ENCODE measurements at places on chromosomes 1 and 21. TPM values are rescaled to one million over a fixed set of nuclear protein-coding genes. Genes with fewer than 3 reads are reported as not detected.

The NDUFV3 gene
- total RNA-seq: 38.5 TPM

The PTGS2 gene
- 30.4 TPM for total RNA-seq

The ITLN2 gene
- total RNA-seq: 44.1 TPM

The LRRC40 gene
- total RNA-seq: 10.3 TPM

The NUP210L gene
- 2.1 TPM for total RNA-seq

The CELSR2 gene
- 7.4 TPM for total RNA-seq

The IFI44 gene
- total RNA-seq: 63.2 TPM

The ZNF695 gene
- total RNA-seq: not detected

The TENT5C gene
- total RNA-seq: 13.7 TPM

The RYR2 gene
- total RNA-seq: 7.8 TPM

The HS2ST1 gene
- total RNA-seq: 19.9 TPM

The ST6GALNAC3 gene
- 5.6 TPM for total RNA-seq

DNA sequence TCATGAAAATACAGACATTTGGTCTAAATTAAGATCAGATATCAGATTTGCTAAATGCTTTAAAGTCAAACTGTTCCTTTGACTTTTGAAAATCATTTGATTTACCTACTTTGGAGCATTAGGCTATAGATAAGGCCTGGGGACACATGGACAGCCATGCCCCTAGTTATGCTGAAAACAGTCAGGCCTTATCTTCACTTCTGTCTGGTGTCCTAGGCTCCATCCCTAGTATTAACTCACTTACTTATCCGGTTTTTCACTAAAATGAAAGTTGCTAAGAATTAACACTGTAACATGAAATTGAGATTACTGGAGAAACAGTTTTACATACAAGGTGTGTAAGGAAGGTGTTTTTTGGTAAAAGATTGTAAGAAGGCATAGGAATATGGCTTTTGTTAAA, 4.5 kb upstream of the CATSPERE start:
- no peak for DNase-seq
- no peaks in the 10 kb centered on the region for H3K36me3 ChIP-seq
- H3K4me1 ChIP-seq: peaks cover 5% of the 10 kb centered on the region

- no peak overlapping the region for H3K27ac ChIP-seq
- no peak for DNase-seq
- H3K4me3 ChIP-seq: no peak overlapping the region
- no peaks in the 10 kb centered on the region for H3K36me3 ChIP-seq
- H3K4me1 ChIP-seq: no peaks in the 10 kb centered on the region
These were observed 555.4 kb downstream of the NPHP4 start for GRCh38 chr1:5436808-5437207.

DNA sequence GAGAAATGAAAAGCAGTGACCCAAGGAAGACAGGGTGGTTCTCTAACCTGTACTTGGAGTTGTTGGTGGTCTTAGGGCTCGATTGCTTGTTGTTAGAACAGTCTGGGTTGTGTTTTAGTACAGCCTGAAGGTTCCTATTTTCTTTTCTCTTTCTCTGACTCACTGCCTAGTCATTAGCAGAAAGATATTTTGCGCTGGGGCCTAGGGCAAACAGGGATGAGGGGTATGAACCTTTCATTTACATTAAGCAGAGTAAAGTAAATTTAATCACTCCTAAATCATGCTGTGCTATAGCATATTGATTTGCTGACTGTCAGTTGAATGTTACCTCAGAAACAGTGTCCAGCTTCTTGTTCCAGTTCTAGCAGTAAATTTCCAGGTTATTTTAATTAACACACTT, 197.2 kb downstream of the RWDD3 start:
- H3K4me1 ChIP-seq: no peaks in the 10 kb centered on the region
- H3K27me3 ChIP-seq: no peaks in the 10 kb centered on the region
- H3K36me3 ChIP-seq: no peaks in the 10 kb centered on the region
- DNase-seq: no peak
- H3K4me3 ChIP-seq: no peak overlapping the region
- no peak overlapping the region for H3K27ac ChIP-seq

DNA sequence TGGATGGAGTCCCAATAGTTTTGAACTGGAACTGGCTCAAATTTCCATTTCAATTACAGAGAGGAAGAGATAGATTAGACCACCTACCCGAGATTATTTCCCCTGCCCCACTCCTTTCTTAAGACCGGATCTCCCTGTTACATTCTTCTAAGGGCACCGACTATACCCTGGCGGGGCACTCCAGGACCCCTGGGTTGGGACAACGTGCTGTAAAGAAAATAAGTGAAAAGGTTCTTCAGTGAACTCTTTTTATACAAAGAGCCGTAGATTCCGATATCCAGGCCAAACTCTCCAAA, 6.7 kb downstream of the NR5A2 start:
- DNase-seq: no peak
- no peak overlapping the region for H3K4me3 ChIP-seq
- H3K27me3 ChIP-seq: peaks cover 95% of the 10 kb centered on the region
- no peak overlapping the region for H3K27ac ChIP-seq
- H3K36me3 ChIP-seq: no peaks in the 10 kb centered on the region

DNA sequence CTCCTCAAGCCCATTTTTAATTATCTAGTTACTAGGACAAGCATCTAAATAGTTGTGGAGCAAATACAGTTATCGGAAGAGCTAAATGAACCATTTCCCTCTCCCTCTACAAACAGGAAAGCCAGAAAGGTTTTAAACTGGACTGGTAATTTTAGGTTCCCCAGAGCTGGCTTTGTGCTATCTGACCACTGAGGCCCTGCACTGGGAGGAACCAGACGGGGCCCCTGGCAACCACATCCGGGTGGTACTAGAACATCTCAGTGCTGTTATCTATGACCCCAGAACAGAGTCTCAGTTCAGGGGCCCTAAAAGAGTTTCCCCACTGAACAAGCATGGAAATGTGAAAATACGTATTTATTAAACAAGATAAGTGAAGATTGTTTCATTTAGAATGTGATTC, 7.7 kb upstream of the RSPH1 start:
- no peak for DNase-seq
- H3K4me3 ChIP-seq: no peak overlapping the region
- no peaks in the 10 kb centered on the region for H3K4me1 ChIP-seq
- no peaks in the 10 kb centered on the region for H3K36me3 ChIP-seq

GRCh38 chr1:240803151-240803550, 191.2 kb upstream of the GREM2 start:
- no peak for DNase-seq
- H3K27ac ChIP-seq: no peak overlapping the region
- H3K4me3 ChIP-seq: no peak overlapping the region
- no peaks in the 10 kb centered on the region for H3K4me1 ChIP-seq

GRCh38 chr1:165885305-165885694, 57.9 kb downstream of the UCK2 start:
- DNase-seq: no peak
- H3K27ac ChIP-seq: no peak overlapping the region
- H3K4me1 ChIP-seq: peaks cover 10% of the 10 kb centered on the region
- no peaks in the 10 kb centered on the region for H3K27me3 ChIP-seq
- no peak overlapping the region for H3K4me3 ChIP-seq

GRCh38 chr1:41464885-41465284, 19.6 kb downstream of the EDN2 start:
- no peak overlapping the region for H3K4me3 ChIP-seq
- DNase-seq: no peak
- no peaks in the 10 kb centered on the region for H3K27me3 ChIP-seq
- H3K36me3 ChIP-seq: no peaks in the 10 kb centered on the region
- H3K27ac ChIP-seq: no peak overlapping the region

GRCh38 chr1:5220421-5220820, 566.0 kb downstream of the AJAP1 start:
- no peak overlapping the region for H3K27ac ChIP-seq
- DNase-seq: no peak
- no peaks in the 10 kb centered on the region for H3K27me3 ChIP-seq
- H3K4me3 ChIP-seq: no peak overlapping the region
- H3K36me3 ChIP-seq: no peaks in the 10 kb centered on the region
- no peaks in the 10 kb centered on the region for H3K4me1 ChIP-seq

DNA sequence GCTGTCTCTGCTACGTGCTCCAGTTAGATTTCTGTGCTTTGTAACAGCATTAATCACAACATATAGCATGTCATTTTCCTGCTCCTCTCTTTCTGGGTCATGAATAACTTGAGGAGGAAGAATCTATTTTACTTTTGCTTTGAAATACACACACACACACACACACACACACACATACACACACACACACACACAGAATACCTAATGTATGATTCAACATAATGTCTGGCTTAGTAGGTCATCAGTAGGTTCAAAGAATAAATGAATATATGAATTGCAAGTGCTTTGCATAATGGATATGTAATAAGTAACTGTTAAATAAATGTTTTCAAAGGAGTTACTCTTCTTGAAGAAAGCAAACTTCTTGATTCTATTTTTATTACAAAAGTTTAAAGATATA, 249.0 kb downstream of the PDE4B start:
- H3K27me3 ChIP-seq: no peaks in the 10 kb centered on the region
- no peak overlapping the region for H3K4me3 ChIP-seq
- no peaks in the 10 kb centered on the region for H3K4me1 ChIP-seq
- H3K36me3 ChIP-seq: no peaks in the 10 kb centered on the region
- no peak for DNase-seq

GRCh38 chr1:235703506-235703905, 53.9 kb upstream of the GNG4 start:
- no peak overlapping the region for H3K4me3 ChIP-seq
- H3K27me3 ChIP-seq: no peaks in the 10 kb centered on the region
- H3K36me3 ChIP-seq: peaks cover 90% of the 10 kb centered on the region
- no peak for DNase-seq
- H3K27ac ChIP-seq: no peak overlapping the region
- H3K4me1 ChIP-seq: no peaks in the 10 kb centered on the region

DNA sequence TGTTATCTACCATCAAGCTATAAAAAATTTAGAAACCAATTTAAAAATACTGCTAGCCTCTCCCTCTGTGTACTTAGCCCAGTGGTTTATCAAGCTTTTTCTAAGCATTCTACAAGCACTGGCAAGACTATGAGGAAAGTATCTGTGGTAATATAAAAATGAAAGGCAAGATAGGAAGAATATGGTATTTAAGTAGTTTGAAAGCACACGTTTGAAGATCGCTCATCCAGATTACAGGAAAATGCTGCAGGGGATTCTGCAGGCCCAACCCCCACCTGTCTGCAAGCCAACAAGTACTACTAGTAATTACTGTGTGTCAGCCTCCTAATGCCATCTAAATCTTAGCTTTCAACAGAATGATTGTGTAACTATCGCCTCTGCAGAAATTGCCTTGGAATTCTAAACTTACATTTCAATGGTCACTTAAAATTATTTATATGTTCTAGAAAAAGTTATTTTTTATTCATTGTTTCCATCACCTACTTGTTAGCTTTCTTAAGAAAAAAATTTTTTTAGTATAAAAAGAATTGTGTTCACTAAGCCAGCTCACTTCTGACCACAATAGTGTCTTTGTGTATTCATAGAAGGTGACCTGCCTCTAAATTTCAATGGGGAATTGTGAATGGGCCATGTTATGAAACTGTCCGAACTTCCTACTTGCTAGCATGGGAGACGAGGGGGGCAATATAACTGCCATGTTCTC, 8.5 kb downstream of the ERRFI1 start:
- no peak for DNase-seq
- H3K27me3 ChIP-seq: no peaks in the 10 kb centered on the region
- H3K27ac ChIP-seq: no peak overlapping the region
- no peak overlapping the region for H3K4me3 ChIP-seq
- peaks cover 59% of the 10 kb centered on the region for H3K4me1 ChIP-seq
- peaks cover 22% of the 10 kb centered on the region for H3K36me3 ChIP-seq

DNA sequence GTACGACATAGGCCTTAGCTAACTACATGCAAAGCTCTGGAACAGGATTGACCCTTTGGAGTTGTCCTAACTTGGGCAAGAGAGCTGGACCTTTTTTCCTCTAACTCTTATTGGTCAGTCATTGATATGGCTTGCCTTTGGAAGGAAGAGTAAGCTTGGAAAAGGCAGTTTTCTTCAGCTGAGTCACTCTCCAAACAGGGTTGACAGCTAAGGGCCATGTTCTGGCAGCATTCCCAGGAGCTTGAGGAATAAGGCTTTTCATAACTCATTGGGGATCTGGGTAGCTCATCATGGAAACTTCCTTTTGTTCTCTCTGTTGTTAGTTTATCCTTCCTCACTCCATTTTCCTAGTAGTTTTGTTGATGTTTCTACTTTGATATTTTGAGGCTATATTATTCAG, 14.5 kb upstream of the ERRFI1 start:
- no peak overlapping the region for H3K4me3 ChIP-seq
- H3K27ac ChIP-seq: no peak overlapping the region
- no peaks in the 10 kb centered on the region for H3K27me3 ChIP-seq
- H3K4me1 ChIP-seq: no peaks in the 10 kb centered on the region
- H3K36me3 ChIP-seq: no peaks in the 10 kb centered on the region

DNA sequence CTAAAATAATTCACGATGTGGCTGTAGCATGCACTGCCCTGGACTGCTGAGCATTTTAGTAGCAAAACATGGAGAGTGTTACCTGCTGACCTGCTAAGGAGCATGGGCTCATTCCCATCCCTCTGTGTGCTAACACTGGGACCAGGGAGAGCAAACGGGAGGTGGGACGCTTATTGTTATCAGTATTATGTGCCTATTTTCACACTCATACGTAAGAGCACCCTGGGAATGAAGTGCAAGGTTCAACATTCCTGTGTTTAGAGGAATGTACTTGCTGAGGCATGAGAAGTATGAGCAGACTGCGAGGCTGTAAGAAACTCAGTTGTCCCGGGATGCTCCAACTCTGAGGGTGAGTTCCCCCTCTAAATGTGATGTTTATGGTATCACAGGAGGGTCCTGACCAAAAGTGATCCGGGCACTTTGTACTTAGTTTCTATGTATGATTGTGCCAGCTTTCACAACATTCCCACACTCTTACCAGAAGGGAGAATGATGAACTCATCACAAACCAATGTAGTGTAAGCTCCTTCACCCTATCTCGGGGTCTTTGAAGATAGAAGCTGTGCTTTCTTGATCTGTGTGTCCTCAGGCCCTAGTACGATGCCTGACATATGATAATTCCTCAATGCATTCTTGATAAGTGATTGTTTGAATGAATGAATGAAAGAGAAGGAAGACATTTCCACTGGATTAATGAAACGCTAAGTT, 164.8 kb downstream of the KCNJ6 start:
- H3K27ac ChIP-seq: no peak overlapping the region
- no peaks in the 10 kb centered on the region for H3K36me3 ChIP-seq
- no peak for DNase-seq
- H3K27me3 ChIP-seq: no peaks in the 10 kb centered on the region
- H3K4me1 ChIP-seq: no peaks in the 10 kb centered on the region

All from upper lobe of right lung (tissue), 1 donor.